Activated CD4-positive, alpha-beta memory T cell treated with anti-CD3 and anti-CD28 coated beads, Interleukin-2, amount 10 ng/mL, durations not matched to agents 7 days and 5 days (primary cell): ENCODE measurements at places on chromosomes 2 and 18.

GRCh38 chr2:145075454-145076062, 555.6 kb upstream of the ZEB2 start:
- DNase-seq, result no peak

GRCh38 chr18:47404845-47405244, 153.4 kb upstream of the SKOR2 start:
- no peak for DNase-seq

DNA sequence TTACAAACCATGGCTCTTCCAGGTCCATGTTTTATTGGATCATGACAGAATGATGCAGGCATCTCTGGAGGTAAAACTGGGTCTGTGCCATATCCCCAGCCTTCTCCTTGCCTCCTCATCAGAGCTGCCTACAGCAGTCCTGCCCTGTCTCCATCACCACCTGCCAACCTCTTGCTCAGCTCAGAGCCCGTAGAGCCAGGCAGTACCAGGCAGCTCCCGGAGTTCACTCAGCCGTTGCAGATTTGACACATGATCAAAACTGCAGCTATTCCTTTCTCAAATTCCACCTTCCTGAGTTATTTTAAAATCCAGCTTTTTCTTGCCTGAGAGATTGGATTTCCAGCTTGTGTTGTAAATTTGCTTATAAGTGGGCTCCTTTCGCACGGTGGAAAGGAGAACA, 218.2 kb upstream of the CELF4 start:
- no peak for DNase-seq

GRCh38 chr18:38459131-38459994, 893.8 kb upstream of the CELF4 start:
- no peak for DNase-seq

DNA sequence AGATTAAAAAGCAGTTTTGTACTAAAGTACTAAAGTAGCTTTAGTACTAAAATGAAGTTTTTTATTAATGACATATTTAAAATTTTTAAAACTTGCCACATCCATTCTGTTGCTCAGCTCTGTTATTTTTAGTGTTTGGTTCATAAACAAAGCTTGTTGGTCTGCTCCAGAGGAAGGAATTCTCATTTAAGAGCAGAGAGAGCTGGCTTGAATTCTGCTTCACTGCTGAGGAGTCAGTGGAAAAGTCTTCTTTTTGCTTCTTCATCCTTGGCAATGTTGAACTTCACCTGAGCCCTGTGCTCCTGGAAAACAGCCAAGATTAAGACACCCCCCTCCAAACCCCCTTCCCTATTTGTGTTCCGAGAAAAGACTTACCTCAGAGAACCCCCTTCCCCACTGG, 40.6 kb downstream of the TMEM87B start:
- no peak for DNase-seq

DNA sequence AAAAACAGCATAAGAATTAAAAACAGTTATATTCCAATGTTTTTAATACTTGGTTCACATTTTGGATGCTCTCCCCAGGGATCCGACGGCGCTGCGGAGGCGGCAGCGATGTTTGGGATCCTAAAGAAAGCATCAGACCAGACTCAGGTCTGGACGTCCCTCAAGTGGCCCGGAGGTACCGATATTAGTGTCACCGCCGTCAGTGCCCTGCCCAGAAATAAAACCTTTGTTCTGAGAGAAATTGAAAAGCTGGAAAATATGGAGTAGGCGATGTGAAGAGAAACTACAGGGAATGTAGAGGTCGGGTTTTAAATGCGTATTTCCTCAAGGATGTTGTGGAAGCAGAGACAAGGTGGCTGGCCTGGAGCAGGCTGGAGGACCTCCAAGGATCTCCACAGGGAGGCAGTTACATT, 683 bp upstream of the TBC1D8 start:
- DNase-seq, result no peak
